MCF 10A (cell line): ENCODE measurements at places on chromosomes 5 and 9. TPM values are rescaled to one million over a fixed set of nuclear protein-coding genes. Genes with fewer than 3 reads are reported as not detected.

Gene SOWAHA
- not detected in 2 replicates for total RNA-seq

Gene KLF4
- total RNA-seq: 94.9 and 96.0 TPM in 2 replicates

- no peak for DNase-seq
Observed at GRCh38 chr5:137684761-137685160, 51.1 kb downstream of the KLHL3 start.

GRCh38 chr5:109027983-109028607, 280.4 kb downstream of the FER start:
- no peak for DNase-seq
